ENCODE measurements at places on chromosomes 13 and 19.
A peak's percentile ranks its signal among the peaks of the same experiment; 100 is the strongest.

GRCh38 chr13:37187621-37188020 lies 82.2 kb upstream of the CSNK1A1L start:
- no peak for DNase-seq

- DNase-seq, result no peak
These were observed 1030.4 kb downstream of the SLITRK5 start for GRCh38 chr13:88701551-88701950.

- DNase-seq, result no peak
These were observed 8.8 kb upstream of the RLN3 start for GRCh38 chr19:14019100-14019499.

GRCh38 chr13:90447734-90448101 lies 899.8 kb upstream of the MIR17HG start:
- DNase-seq, result no peak

DNA sequence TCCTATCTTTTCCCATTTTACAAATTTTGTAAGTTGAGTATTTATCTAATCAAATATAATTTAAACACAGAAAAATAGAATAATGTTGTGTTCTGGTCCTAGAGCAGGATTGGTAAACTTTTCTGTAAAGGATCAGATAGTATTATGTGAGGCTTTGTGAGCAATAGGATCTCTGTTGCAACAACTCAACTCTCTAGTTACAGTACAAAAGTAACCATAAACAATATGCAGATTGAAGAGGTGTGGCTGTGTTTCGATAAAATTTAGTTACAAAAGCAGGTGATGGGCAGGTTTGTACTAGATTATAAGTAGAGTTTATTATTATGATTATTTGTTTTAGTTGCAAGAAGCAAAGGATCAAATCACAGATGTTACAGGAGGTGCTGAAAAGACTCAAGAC lies 15.2 kb upstream of the C1QTNF9B start:
- no peak for DNase-seq

GRCh38 chr13:97215325-97215724 lies 6.8 kb upstream of the MBNL2 start:
- peak; percentile 88 for DNase-seq

- no peak for DNase-seq
These were observed 23.0 kb downstream of the DPP9 start for GRCh38 chr19:4700693-4700970.

GRCh38 chr19:14473073-14473977 lies 1.8 kb downstream of the PTGER1 start:
- DNase-seq, result peak; percentile 24

DNA sequence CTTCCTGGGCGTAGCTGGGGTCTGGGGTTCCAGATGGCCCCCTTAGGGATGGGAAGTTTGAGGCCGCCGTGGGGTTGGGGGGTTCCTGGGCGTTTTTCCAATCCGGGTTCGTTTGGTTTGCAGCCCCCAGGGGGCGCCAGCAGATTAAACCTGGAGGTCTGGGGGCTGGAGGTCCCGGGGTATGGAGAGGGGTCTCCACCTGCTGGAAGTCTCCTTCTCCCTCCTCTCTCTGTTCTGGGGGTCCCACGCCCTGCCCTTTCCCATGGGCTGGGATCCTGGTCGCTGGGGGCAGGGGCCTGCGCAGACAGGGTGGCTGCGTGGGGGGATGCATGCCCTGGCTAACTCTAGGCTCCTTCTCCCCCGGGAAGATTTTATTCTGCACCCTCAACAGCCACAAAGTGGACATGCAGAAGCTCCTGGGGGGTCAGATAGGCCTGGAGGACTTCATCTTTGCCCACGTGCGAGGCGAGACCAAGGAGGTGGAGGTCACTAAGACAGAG lies 899 bp downstream of the GIPC3 start:
- no peak for DNase-seq

DNA sequence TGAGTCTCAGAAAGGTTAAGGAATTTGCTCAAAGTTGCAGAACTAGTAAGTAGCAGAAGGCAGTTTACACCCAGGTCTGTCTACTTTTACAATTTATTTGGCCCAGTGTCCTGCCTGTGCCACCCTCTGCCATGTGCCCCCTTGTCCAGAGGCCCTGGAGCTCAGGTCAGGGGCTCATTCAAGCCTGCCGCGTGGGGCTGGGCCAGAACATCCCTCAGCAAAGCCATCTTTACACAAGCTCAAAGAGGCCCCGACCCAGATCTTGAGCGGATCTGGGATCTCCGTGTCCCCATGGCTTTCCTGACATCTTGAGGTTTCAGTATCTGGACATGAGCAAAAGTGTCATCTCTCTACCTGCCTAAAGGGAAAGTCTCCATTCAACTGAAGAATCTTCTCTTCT lies 76.4 kb upstream of the VSTM2B start:
- no peak for DNase-seq

GRCh38 chr13:108575430-108575829 lies 54.0 kb upstream of the MYO16 start:
- no peak for DNase-seq

GRCh38 chr19:13399746-13400145 lies 106.5 kb downstream of the CACNA1A start:
- no peak for DNase-seq

DNA sequence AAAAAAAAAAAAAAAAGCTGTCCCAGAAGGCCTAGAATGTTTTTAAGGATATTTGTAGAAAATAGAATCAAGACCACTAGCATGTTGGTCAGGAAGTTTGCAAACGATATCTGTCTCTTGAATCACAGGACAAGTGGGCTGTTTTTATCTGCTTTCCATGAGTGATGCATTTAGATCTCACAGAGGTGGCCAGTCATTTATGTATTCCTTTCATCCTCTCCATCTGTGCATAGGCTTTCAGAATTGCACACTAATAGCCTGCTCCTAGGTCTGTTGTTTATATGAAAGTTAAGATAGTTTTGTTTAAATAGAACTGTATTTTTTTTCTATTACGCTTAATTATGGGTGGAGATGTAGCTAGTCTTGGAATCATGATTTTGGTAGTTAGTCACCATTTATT lies 289.5 kb downstream of the SHISA2 start:
- DNase-seq, result no peak

DNA sequence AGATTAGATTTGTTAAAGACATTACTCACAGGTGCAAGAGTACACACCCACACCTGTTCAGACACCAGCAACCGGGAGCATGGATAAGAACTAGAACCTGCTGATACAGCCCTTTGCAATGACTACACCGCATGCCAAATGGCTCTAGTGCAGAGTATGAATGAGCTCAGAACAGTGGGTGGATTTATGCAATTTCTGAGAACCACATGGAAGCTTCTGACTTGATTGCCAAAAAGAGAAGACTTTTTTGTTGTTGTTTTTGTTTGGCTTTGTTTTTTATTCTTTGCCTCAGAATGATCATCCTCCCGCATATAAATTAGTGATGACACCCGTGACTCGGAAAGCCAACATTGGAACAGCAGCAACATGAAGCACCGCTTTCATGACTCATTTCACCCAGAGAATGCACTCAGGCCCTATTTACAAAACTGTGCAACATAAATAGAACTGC lies 77.4 kb upstream of the LRCH1 start:
- DNase-seq, result no peak

- DNase-seq, result peak; percentile 47
These were observed 575 bp downstream of the SHFL start for GRCh38 chr19:10086591-10087192.

DNA sequence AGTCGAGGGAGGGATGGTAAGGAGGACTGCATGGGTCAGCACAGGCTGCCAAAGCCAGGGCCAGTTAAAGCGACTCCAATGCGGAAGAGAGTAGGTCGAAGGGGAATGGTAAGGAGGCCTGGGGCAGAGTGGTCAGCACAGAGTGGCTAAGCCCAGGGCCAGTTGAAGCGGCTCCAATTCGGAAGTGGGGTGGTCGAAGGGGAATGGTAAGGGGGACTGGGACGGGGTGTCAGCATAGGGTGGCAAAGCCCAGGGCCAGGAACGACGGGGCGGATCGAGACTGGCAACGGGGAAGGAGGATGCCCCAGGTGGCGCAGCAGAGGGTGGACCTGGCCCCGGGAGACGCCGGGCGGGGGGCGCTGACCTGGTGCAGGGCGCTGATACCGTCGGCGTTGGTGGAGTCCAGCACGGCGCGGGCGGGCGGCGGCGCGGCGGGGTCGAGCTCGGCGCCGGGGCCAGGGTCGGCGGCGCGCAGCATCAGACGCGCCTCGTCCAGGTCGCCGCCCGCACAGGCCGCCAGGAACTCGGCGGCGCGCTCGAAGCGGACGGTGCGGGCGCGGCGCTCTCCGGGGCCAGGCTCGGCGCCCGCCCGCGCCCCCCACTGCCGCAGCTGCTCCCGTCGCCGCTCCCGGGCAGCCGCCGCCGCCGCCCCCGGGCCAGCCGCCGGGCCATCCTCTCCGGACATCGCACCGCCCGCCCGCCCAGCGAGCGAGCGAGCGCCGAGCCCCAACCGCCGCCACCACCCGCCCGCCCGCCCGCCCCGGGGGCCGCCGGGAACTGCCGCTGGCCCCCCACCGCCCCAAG lies at the start of gene PPP1R12C:
Gene PPP1R12C, minus strand, starts transcription at position 779 of the 804 bp plus-strand sequence. Its CDS starts 94 bp downstream, at position 685.
- no peak for DNase-seq

DNA sequence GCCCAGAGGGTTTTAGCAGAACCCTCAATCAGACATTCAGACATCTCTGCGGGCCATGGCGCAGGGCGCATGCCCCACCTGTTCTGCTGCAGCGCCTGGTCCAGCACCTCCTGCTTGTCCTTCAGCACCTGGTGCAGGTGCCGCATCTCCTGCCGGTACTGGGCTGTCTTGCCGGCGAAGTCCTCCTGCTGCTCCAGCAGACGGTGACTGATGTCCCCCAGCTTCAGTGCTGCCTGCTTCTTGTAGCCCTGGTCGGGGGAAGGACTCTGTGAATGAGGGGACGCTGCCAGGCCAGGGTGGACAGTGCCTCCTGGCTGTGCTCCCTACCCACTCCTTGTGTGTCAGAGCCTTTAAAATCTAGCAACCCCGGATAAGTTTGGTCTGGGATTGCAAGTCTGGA lies 12.2 kb upstream of the SLC7A9 start:
- DNase-seq, result no peak

DNA sequence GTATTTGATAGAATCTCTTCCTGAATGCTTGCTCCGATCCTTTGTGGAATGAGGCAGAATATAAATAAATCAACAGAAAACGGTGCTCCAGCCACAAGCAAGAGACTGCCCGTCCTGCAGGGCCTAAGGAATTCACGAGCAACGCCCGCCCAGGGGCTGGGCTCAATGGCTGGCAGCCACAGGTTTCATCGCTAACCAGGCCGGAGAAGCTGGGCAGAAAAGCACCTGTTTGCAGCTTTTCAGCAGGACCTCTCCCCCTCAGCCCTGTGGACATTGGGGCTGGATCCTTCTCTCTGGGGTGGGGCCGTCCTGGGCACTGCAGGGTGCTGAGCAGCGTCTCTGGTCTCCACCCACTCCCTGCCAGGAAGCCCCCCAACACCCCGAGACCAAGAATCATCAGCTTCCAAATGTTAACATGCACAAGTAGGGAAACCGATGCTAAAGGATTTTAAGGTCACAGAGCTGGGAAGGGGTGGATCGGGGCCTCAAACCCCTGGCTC lies 102.5 kb downstream of the GADD45B start:
- DNase-seq, result no peak

Measured in T-helper 2 cell (primary cell).